ENCODE measurements at places on chromosomes 1 and 21.

DNA sequence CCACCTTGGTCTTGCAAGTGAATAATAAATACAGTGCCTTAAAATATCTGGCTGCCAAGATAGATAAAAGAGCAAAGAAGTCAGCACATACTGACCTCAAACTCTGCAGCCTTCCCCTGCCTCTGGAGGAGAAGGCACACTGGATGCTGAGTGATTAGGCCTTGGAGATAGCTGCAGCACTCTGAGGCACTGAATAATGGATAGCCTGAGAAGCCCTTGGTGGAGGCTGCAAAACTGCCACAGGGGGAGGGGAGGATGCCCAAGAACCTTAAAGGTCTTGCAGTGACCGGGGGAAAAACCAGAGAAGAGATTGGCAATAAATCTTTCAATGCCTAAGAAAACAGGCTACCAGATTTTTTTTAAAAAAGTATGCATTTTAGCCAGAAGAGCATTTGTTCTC lies 167.4 kb upstream of the PRMT6 start:
- DNase-seq, result no peak

GRCh38 chr21:39314143-39315027 lies 953 bp upstream of the BRWD1 start:
- DNase-seq, result no peak

GRCh38 chr1:2908081-2908480 lies 106.6 kb upstream of the TTC34 start:
- no peak for DNase-seq

DNA sequence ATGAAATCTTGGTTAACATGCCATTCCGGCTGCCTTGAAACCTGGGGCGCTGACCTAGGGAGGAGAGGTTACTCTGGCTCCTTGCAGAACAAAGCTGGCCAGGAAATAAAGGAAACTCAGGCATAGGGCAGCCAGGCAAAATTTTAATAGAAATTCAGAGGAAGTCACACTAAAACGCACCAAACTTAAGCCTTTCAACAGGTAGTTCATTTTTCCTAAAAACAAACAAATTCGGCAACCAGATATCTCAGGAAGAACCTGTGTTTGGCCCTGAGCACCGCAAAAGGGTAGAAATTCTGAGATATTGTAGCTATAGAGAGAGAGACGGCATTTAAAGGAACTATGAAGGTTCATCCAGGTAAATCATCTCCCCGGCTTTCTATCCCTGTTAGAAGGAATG lies 13.1 kb downstream of the LYST start:
- no peak for DNase-seq

DNA sequence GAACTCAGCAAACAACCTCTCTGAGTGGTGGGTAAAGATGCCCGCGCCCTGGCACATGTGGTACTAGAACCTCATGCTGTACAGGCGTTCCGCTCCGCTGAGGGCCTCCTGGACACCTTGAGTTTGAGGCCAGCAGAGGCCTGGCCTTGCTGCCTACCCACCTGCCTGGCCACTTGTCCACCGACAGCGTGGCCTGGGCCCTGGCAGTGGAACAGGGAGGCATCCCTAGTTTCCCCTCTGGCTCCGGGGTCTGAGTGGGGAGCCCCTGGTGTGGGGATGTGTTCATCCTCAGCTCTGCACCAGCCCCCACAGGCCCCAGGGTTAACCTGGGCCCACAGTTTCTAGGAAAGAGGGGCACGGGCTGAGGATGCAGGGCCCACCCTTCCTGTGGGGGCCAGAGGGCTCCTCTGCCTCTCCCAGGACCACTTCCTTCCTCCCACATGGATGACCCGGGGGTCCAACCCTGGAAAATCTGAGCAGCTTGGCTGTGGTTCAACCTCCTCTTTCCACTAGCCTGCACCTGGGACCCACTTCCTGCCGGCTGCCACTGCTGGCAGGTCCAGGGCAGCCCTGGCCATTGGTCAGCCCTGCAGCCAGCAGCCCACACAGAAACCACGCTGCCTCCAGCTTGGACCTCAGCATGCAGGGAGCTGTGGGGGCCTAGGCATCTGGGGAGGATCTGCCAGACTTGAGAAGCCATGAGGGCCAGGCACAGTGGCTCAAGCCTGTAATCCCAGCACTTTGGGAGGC lies 53.3 kb upstream of the COL18A1 start:
- no peak for DNase-seq

GRCh38 chr1:169112241-169112640 lies 5.8 kb downstream of the ATP1B1 start:
- peak; percentile 14 for DNase-seq
